ENCODE measurements at places on chromosomes 11 and 22.

DNA sequence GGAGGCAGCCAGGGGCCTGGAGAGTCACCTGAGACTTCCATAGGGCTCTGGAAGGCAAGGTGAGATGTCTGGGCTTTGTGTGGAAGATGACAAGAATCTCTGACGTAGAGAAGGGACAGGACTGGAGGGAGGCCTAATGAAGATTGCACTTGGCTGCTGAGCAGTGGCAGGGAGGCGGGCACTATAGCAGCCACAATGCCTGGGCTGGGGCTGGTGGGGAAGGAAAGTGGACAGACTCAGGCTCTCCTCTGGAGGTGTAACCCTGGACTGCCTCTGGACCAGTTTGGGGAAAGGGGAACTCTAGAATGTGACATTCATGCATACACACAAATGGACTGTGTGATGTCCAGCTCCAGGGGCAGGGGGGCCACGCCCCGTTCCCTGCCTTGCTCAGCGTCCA lies 34.3 kb upstream of the CYP2D6 start:
- no peak for DNase-seq

DNA sequence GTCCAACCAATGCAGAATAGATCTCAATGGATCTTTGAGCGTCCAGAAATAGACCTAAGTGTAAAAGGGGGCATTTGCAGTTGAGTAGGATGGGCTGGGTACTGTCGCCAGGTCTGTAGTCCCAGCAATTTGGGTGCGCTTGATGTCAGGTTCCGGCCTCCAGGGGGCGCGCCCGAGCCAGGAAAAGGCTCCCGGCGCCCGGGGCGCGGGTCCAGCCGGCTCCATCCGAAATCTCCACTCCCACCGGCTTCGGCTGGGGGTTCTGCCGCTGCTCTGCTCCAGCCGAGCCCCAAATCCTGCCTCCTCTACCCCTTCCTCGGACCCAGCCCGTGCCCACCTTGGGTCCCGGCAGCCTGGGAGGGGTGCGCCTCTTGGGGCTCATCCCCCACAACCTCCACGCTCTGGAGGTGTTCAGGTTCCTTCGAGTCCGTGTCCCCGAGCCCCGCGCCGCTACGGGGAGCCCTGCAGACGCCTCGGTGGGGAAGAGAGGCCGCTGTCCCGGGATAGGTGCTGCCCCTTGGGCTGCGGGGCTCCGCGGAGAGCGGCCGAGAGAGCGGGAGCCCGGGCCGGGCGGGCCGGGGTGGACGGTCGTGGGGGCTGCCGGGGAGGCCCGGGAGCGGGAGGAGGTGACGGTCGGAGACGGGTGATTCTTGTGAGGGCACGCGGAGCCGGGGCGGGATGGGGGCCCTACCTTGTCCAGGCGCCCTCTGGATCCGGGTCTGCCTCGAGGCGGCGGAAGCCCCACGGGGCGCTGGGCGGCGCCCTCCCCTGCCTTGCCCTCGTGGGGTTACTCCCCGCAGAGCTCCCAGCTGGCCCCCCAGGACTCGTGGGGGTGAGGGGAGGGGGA lies 13.0 kb upstream of the CYB5R3 start:
- peak; percentile 62 for DNase-seq

GRCh38 chr11:122214567-122214966 lies 98.6 kb upstream of the BLID start:
- no peak for DNase-seq

DNA sequence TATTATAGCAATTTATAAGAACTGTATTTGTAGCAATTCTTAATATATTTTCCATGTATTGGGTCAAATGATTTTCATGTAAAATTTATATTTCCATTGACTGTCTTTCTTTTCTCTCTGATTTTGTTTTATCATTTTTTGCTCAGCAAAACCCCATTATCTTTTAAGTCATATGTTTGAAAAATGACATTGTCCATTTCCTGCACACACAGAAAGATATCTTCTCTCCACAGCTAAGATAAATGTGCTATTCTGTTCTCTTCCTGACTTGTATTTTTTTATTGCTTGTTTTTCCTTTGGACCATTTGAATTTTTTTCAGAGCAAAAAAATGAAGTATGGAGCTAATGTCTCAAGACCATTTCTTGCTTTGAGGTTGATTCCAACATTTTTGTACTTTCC lies 6.3 kb upstream of the LRRC55 start:
- no peak for DNase-seq

DNA sequence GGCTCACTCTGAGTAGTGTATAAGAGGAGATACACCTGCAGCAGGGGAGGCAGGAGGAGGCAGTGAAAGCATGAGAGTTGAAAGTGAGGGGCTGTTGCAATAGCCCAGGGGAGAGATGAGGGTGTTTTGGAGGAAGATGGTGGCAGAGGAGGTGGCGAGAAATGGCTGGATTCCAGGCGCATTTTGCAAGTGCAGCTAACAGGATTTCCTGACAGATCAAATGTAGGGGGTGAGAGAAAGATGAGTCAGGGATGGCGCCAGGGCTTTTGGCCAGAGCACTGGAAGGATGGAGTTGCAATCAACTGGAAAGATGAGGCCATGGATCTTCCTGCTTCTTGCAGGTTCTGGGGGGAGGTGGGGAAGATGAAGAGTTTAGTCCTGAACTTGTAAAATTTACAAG lies 16.8 kb upstream of the TSPAN18 start:
- no peak for DNase-seq

DNA sequence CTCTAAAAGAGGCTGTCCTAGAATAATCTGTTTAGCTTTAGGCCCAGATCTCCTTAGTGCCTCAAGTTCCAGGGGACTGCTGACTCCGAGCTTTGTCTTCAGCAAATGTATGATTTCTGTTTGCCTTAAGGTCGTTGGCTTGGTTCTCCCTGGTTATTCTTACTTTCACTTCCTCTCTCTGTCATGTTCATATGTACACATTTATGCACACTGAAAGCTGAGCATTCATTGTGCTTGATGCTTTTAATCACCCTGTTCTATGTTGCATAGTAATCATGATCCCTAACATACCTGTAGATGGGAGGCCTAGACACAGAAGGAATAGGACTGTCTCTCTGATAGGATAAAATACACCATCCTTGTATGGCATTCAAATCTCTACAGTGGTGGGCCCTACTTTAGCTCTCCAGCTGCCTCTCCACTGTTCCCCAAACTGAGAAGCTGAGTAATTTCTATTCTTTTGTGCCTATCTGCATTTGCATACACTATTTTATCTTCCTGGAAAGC lies 7.2 kb downstream of the PPFIBP2 start:
- no peak for DNase-seq

- DNase-seq: no peak
Observed at GRCh38 chr11:61627850-61628661, 47.2 kb upstream of the SYT7 start.

GRCh38 chr22:27632451-27633295 lies 168.9 kb downstream of the MN1 start:
- DNase-seq: peak; percentile 96

DNA sequence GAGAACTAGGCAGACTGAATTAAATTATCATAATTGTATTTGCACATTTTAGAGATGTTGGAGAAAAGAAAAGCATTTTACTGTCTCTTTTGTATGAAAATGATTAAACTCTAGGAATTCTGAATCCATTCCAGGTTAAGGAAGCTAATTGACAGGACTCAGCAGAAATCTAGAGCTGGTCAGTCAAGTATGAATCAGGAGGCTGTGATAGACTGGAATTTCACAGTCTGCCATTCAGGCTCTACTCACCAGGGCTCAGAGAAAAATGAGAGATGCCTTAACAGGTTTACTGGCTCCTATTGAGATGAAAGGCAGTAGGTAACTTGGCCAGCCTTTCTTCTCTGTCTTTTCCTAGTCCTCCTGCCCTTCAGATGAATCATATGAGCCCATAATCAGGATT lies 693.9 kb upstream of the CHORDC1 start:
- DNase-seq: no peak

DNA sequence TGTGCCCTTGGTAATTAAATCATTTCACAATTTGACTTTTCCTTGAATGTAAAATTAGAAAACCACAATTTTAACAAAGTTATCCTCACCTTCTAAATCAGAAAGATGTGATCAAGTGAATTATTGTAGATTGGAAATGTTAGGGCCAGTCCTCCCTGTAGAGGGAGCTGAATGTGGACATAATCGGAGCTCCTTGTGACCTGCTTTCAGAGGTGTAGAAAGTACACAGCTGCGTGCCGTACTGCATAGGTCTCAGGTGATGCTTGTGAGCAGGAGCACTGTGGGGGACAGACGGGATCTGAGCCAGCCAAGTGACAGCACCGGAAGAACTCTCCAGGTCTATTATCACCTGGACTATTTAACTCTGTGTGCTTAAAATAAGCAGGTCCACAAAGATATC lies 338.0 kb downstream of the AASDHPPT start:
- no peak for DNase-seq

GRCh38 chr11:33256813-33257159 lies 395 bp upstream of the HIPK3 start:
- DNase-seq: no peak

DNA sequence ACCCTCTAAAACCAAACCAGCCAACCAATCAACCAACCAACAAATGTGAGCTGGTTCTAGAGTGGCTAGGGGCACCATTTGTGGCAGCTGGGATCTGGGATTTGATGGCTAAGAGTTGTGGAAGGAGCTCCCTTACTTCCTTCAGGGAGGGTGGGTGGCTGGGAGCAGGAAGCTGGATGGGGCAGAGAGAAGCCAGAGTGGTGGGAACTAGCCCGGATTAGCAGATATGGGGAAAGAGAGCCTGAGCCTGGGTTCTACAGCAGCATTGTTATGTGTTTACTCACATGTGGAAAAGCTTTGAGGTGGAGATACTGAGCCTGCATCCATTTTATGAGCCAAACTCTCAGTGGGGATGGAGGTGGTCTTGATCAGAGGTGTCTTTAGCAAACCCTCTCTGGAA lies 30.9 kb upstream of the THY1 start:
- DNase-seq: no peak

- DNase-seq: no peak
Observed at GRCh38 chr11:46272816-46273427, 4.5 kb upstream of the CREB3L1 start.

- no peak for DNase-seq
Observed at GRCh38 chr22:17120711-17121232, 388 bp downstream of the TMEM121B start.

GRCh38 chr11:46296528-46297448 lies 19.3 kb downstream of the CREB3L1 start:
- DNase-seq: peak; percentile 71

DNA sequence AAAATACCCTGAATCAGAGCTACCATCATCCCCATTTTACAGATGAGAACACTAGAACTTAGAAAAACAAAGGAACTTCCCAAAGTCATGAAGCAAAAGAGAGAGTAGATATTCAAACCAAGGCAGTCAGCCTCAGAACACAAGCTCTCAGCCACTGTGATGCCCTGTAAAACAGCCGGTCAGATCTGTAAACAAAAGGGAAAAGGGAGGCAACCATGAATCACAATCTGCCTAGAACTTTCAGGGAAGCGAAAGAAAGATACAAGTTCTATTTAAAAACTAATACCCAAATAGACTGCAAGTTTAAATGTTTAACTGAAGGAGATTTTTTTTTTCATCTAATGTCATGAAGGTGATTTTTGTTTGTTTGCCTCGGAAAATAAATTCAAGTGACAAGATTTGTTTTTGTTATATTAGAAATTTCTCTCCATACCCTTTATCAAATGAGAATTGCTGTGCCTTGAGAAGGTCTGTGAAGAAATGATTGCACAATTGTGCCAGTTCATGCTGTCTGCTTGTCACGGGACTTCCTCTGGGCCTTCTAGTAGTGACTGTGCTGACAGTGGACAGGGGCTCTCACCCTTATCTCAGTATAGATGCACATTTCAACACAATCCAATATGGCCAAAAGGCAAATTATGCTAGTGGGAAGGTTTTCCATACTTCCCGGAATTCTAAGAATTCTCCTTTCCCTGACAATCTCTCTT lies 11.7 kb downstream of the SAA1 start:
- DNase-seq: no peak

DNA sequence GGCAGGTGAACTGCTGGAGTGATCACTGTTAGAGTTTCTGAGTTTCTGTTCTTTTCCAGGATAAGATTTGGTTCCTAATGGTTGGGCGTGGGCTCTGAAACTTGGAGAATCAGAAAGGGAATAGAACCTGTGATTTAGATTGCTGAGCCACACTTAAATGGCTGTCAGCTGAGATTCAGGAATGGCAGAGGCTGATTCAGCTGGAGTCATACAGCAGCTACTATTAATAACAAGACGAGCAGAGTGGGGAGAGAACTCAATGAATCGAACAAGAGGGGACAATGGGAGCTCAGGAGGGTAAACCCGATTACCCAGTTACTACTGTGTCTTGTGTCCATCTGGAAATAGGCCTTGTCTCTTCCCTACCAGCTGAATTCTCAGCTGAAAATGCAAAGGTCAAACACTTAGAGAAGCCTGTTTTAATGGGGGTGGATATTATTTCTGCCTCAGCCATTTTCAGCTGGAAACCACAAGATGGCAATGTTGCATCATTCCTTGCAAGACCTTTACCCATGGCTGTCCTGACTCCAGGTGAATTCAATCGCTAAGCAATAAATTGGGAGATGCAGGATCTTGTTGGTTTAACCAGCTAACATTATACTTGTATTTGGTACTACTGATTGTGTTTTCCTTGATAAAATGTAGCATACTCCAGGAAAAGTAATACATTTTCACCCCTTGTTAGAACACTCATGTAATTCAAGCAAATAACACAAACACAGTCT lies 104.5 kb upstream of the RAG2 start:
- DNase-seq: no peak

- DNase-seq: no peak
Observed at GRCh38 chr22:44383064-44383575, 70.4 kb upstream of the SHISAL1 start.

GRCh38 chr11:79170321-79170720 lies 270.5 kb downstream of the TENM4 start:
- no peak for DNase-seq

- DNase-seq: no peak
Observed at GRCh38 chr11:66192181-66192863, 76.1 kb upstream of the RAB1B start.

DNA sequence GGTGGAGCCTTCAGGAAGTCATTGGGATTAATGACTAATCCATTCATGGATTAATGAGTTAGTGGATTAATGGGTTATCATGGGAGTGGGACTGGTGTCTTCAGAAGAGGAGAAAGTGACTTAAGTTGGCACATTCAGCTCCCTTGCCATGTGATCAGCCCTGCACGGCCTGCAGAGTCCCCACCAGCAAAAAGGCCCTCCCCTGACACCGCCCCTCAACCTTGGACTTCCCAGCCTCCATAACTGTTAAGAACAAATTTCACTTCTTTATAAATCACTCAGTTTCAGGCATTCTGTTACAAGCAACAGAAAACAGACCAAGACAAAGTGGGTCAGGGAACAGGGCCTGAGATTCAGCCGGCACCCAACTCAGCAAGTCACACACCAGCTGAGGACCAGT lies 85.3 kb downstream of the MICAL3 start:
- DNase-seq: no peak

DNA sequence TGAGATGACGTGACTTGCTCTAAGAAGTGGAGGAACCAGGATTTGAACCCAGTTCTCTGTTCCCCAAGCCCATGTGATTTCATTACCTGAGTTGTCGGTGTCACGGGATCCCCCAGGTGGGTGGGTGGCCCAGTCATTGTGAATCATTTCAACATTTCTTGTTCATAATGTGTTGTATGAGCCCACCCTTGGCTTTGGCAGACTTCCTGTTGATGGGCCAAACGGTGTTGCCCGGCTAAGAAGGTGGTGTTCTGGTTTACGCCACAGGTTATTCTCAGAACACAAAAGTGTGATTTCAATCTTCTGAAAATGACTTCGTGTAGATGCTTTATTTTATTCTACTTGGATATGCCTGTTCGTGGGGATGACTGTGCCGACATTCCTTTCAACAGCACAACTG lies 21.6 kb upstream of the ST14 start:
- DNase-seq: no peak
